CD4-positive, alpha-beta T cell (primary cell): ENCODE measurements at places on chromosomes 12 and 14.

DNA sequence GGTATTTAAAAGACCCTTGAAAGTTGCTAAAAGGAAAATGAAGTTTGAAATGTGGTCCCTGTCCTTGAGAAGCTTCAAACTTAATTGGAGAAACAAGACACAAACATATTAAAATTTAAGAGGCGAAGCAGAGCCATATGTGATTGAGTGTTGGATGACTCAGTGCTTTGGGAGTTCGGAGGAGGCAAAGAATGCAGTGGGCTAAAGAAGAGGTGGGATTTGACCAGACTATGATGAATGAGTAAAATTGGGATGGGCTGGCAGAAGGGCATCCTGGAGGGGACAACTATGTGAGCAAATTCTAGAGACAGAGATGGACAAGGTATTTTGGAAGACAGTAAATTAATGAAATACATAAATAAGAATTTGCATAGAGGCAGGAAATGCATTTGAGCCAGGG lies 358.6 kb downstream of the EGLN3 start:
- DNase-seq, result no peak

- no peak for DNase-seq
Observed at GRCh38 chr12:105329926-105330282, 587 bp upstream of the C12orf75 start.

DNA sequence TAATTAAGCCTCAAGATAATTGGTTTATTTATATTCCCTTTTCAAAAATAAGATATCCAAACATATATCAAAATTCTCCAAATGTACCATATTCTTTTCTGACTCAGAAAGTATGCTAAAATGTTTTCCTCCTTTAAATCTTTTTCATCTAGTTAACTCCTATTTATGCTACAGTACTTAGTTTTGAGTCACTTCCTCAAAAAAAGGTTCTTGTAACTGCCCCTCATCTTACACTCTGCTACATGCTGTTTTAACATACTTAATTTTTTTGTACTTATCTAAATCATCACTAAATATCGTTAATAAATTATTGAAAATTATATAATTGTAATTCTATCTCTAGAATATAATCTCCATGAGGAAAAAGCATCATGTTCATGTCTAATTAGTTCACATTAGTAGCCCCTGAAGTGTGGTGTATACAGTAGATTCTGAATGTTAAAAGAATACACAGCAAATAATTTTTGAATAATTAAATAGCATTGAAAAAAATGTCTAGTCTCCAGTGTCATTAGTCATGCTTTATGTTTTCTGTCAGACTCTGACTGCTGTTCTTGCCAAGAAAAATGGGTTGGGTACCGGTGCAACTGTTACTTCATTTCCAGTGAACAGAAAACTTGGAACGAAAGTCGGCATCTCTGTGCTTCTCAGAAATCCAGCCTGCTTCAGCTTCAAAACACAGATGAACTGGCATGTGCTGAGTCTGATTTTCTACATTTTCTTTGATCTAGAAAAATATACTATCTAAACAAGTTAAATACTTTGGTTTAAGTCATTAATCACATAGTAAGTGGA lies 3.5 kb downstream of the KLRD1 start:
- no peak for DNase-seq

- DNase-seq, result no peak
Observed at GRCh38 chr14:101357559-101358319, 203.6 kb upstream of the DIO3 start.

GRCh38 chr12:132618683-132619043 lies at the start of gene P2RX2:
P2RX2 (plus strand) TSS chr12:132618776; CDS start chr12:132618817, 41 bp downstream.
- no peak for DNase-seq

GRCh38 chr12:108379823-108380222 lies 40.7 kb upstream of the CMKLR1 start:
- DNase-seq, result no peak

DNA sequence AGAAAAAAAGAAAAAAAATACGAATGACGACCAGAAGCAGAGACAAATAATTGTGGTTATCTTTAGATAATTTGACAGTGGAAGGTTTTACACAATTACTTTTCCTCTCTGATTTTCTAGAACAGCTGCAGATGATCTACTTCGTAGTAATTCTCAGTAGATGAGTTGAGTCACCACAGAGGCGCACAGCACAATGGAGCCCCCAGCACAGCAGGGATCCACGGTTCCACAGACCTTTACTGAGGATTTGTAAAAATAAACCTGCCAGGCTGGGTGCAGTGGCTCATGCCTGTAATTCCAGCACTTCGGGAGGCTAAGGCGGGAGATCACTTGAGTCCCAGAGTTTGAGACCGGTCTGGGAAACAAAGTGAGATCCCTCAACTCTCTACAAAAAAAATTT lies 29.3 kb downstream of the AMN start:
- no peak for DNase-seq

DNA sequence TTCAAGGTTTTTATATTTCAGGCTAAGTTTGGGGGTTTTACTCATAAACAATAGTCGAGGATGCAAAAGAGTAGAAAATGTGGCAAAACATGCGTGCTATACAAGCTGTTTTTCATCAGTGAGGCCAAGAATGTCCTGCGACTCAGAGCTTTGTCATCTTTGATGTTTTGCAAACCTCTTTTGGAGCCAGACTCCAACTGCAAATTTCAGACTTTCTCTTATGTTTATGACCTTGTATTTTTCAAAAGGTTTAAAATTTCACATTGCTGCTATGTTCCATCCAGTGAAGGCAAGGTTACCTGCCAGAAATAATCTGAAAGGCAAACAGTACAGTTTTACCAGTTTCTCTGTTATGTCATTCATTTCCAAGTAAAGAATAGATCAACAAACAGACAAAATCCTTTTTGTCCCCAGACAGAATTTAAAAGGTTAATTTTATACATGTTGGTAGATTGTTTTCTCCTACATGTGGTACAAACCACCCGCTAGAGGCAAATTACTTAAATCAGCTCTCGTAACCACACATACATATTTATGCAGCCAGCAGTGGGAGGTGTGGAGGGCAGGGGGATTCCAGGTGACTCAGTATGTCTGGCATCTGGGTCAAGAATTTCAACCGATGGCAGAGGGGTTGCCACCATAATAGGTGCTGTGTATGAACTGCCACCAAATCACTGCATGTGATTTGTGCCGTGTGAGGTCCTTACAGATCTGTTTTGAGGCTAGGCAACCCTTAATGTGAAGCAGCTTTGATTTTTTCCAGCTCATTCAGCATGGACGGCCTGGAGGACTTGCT lies 119.8 kb upstream of the CPM start:
- DNase-seq, result no peak

- no peak for DNase-seq
Observed at GRCh38 chr12:87150969-87151662, 878.1 kb downstream of the C12orf50 start.

GRCh38 chr12:20868277-20868676 lies 57.8 kb downstream of the SLCO1B3 start:
- no peak for DNase-seq

GRCh38 chr14:65753061-65753460 lies 340.5 kb downstream of the FUT8 start:
- DNase-seq, result no peak

DNA sequence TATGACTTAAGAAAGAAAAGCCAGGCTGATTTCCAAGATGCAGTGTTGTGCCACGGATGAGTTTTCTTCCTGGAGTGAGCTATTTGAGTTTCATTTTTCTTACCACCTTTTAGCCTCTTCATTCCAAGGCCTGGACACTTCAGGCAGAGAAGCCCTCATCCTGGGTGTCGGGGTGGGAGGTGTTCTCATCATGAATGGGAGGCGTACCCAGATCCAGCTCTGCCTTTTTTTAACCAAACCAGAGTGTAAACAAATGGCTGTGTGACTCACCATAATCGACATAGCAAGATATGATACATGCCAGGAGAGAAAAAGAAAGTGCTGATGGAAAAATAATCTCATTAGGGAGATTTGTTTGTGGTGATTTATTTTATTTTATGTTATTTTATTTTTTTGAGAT lies 79.9 kb downstream of the ARF6 start:
- DNase-seq, result peak; percentile 31

GRCh38 chr12:32595251-32595650 lies 83.8 kb upstream of the DNM1L start:
- no peak for DNase-seq

- DNase-seq, result no peak
Observed at GRCh38 chr14:50804181-50804721, 26.7 kb downstream of the NIN start.

- no peak for DNase-seq
Observed at GRCh38 chr12:5577741-5578140, 145.8 kb downstream of the NTF3 start.

DNA sequence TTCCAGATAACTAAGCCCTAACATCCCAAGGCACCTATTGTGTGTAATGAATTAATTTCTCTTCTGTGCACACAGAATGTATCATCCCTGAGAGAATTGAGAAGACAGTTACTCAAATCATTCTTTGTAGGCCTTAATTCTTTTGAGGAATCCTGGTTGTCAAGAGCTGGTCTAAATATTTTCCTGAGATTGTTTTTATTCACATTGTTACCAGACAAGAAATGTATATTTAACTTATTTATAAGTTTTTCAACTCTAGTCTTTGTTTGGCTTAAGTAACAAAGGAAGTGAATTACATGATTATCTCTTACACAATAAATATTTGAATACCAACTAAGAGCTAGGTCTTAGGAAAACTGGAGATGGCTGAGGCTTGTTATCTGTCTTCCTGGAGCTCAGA lies 169.4 kb downstream of the DACT1 start:
- DNase-seq, result no peak

DNA sequence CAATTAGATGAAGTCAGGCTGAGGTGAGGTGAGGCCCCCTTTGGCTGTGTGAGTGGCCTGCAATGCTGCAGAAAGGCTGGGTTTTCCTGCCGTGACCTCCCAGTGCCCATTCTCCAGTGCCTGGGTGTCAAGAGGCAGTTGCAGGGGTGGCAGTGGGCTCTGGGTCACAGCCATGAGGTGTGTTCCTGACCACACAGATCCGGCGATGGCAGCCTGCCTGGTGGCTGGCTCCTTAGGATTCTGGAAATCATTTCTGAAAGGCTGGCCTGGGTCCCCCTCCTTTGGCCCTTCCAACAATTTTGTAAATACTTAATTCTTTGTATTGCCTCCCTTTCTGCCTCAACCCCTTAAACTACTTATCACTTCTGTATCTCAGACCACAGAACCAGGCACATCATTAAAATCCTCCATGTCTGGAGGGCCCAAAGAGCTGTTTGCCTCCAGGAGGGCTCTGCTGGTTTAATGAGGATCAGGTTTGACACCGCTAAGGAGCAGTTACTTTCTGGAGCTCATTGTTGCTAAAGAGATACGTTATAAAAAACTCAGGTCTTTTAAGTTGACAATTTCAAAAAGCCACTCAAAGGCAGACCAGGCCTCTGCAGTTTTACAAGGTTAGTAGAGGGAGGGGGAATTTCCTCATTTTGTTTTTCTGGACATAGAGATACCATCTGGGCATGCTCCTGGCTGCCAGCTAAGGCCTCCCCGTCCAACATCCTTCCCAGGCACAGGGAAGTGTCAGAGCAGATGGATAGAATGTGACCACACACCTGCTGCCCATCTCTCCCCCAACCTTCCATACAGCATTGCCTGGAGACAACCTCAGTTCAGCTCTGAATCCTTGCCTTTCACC lies 204.4 kb downstream of the FOXN3 start:
- no peak for DNase-seq

DNA sequence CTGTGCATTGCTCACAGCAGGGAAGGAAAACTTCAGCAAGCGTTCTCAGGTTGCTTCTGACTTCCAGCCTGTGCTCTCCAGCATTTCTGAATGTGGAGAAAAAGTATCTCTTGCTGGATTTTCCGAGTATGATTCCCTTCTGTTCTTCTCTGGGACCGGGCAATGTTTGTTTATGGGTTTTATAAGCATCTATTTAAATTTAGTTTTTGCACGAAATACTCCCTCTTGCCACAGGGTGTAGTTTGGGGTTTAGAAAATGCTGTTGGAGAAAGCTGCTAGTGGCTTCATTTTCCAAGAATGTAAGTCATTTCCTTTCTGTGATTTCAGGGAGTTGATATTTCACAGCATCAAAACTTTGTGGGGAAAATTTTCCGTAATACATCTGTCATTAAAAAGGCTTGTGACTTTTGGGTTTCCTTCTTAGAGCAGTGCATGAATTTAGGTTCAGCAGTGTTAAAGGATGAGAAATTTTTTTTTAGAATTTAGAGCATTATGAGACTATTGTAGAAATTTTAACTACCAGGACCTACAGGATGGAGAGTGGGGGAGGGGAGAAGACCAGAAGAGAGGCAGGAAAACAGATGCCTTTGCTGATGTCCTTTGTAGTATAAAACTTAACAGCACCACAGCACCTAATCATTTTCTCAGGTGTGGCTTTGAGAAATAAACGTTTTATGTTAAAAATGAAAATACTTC lies 1.5 kb downstream of the FRMD6 start:
- DNase-seq, result no peak

- peak; percentile 99 for DNase-seq
Observed at GRCh38 chr14:103333754-103334643, at the start of gene EIF5. EIF5 (plus strand) TSS chr14:103334237; CDS start chr14:103335861, 1,624 bp downstream.

- no peak for DNase-seq
Observed at GRCh38 chr12:64116969-64117368, 105.1 kb downstream of the KICS2 start.

GRCh38 chr14:104827177-104828055 lies 26.5 kb downstream of the ZBTB42 start:
- DNase-seq, result peak; percentile 40

DNA sequence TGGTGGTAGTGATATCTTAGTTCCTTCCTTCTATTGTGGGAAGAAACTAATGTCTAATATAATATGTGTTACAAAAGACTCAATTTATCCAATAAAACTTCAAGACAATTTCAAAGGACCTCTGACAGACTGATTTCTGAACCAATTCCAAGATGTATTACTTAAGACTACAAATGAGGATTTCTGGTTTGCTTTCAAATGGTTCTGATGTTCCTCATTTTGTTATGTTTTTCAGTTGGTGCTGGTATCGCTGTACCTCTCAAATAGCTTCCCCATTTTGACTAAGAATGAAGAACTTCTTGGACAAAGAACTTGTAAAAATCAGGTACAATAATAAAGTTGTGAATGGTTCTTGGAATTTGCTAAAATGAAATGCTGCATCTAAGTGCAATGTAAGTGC lies 19.4 kb upstream of the MBIP start:
- DNase-seq, result peak; percentile 4

DNA sequence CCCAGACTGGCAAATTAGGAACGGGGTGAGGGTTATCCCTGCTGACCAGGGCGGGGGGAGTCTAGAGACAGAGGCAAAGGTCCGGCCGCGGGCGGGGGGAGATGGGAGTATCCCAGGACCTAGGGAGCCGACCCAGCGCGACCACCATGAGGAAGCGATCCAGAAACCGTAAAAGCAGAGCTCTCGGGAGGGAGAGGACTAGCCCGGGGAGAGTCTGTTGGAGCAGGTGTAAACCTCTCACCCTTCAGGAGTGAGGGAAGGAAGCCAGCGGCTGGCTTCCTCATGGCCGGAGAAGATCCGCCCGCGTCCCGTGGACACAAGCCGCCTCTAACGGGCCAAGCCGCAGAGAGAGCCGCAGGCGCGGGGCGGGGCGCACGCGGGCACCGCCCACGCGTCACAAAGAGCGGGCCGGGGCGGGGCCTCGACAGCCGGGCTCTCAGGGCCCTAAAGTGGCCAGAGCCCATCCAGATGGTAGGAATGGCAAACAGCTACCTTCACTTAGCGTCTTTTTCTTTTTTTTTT lies at the start of gene ACRBP:
TSS of gene ACRBP (minus strand) at position 350 of the 522 bp plus-strand sequence. CDS start at position 284, 66 bp downstream.
- DNase-seq, result peak; percentile 68
